Inflammatory macrophage treated with lipopolysaccharide for 4 hours (primary cell): ENCODE measurements at places on chromosomes 16 and 17.

- no peak for DNase-seq
These were observed 12.5 kb downstream of the CDH13 start for GRCh38 chr16:82639263-82639662.

GRCh38 chr16:86883583-86884389, 305.4 kb downstream of the FOXL1 start:
- DNase-seq = no peak

DNA sequence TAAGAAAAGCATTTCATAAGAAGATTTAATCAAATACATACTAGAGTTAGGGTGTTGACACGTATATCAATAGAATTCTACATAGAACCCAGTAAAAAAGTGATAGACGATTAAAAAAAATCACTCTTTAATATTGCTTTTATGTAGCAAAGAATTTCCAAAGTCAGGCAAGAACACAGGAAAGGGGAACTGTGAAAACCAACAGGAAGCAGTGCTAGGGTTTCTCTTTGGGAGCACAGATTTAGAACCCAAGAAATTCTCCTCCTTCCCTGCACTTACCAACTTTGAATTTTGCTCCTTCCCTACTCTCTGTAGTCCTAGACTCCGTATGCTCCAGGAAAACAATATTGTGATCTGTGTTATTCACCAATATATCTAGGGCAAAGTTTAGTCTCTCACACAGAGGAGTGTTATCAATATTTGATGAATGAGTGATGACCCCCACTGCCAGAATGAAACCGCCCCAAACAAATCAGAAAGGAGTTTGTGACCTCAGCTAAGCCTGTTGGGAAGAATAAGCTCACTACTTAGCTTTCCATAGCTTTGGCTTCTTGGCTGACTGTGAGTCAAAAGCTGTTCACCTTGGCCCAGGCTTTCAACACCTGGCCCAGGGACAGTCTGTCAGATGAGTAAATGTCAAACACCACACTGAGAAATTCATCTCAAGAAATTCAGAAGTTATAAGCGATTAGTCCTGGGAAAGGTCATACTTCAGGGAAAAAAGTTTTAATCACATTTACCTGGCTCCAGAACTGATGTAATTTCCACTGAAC, 8.6 kb downstream of the RFWD3 start:
- DNase-seq = peak; percentile 55

GRCh38 chr17:42613699-42614295, 4.3 kb downstream of the TUBG1 start:
- no peak for DNase-seq

DNA sequence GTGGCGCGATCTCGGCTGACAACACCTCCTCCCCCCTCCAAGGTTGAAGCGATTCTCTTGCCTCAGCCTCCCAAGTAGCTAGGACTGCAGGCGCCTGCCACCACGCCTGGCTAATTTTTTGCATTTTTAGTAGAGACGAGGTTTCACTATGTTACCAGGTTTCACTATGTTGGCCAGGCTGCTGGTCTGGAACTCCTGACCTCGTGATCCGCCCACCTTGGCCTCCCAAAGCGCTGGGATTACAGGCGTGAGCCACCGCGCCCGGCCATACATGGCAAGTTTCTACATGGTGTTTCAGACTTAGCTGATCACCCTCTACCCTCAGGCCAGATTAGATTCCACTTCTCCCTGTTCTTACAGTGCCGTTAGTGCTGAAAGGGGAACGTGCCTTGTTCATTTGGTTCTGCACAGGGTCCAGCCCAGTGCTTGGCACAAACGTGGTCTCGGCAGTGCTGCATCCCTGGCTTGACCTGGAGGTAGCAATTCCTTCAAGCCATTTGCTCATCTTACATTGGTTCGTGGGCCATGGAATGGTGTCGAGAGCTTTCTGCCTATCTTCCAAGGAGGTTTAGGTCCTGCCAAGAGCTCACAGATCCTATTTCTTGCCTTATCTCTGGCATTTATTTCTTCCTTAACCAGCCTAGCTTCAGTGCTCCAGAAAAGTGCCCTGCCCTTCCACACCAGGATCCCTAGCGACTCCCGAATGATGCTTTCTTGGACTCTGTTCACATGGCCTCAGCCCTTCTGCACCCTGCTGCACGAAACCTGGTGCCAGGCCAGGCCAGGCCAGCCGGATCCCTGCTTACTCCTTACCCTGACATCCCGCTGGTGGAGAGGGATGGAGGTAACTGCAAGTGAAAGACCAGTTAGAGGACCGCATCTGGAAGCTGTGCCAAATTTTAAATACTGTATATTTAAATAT, 14.8 kb upstream of the AURKB start:
- DNase-seq = no peak
